ENCODE measurements at places on chromosomes 3 and 15.

- no peak for DNase-seq
These were observed 48.5 kb downstream of the MAGEF1 start for GRCh38 chr3:184663356-184663755.

GRCh38 chr15:28895146-28895545, 9.4 kb downstream of the APBA2 start:
- no peak for DNase-seq

GRCh38 chr3:101902041-101902440, 52.7 kb downstream of the NFKBIZ start:
- DNase-seq: no peak

GRCh38 chr15:80816936-80817335, 37.8 kb downstream of the CEMIP start:
- no peak for DNase-seq

- no peak for DNase-seq
These were observed 30.5 kb upstream of the TIPARP start for GRCh38 chr3:156643729-156644389.

DNA sequence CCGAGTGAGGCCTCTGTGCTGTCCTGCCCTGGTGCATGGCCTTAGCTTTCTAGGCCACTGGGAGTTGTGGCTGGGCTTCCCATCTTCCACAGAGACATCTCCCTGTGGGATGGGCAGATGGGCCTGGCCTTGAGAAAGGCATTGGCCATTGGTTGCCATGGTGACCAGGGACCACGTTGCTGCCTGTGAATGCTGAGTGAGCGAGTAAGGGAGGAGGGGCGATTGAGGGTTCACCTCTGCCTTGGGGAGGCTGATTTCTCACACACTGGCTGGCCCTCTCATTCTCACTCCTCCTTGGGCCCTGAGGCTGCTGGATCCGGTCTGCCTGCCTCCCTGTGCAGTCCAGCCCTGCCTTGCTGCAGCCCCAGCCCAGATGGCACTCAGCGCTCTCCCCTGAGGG, 26.4 kb upstream of the DOCK3 start:
- DNase-seq: no peak

- DNase-seq: no peak
These were observed 880.2 kb downstream of the ROBO1 start for GRCh38 chr3:78887547-78888011.

DNA sequence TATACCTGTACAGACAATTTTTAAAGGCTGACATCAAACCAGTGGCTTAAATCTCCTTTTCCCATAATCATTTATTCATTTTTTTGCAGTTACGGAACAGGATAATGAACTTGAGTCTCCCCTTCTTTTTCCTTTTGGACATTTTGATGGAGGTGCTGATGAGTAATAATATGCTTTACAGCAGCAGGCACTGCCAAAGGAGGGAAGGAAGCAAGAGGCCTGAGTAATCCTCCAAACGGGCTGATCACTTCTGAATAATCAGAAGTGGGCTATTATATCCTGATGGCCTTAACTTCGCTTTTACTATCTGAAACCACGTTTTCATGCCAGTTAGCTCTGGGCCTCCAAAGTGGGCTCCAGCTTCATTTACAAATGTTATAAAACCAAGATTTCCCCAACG, 527.2 kb downstream of the FOXP1 start:
- no peak for DNase-seq

DNA sequence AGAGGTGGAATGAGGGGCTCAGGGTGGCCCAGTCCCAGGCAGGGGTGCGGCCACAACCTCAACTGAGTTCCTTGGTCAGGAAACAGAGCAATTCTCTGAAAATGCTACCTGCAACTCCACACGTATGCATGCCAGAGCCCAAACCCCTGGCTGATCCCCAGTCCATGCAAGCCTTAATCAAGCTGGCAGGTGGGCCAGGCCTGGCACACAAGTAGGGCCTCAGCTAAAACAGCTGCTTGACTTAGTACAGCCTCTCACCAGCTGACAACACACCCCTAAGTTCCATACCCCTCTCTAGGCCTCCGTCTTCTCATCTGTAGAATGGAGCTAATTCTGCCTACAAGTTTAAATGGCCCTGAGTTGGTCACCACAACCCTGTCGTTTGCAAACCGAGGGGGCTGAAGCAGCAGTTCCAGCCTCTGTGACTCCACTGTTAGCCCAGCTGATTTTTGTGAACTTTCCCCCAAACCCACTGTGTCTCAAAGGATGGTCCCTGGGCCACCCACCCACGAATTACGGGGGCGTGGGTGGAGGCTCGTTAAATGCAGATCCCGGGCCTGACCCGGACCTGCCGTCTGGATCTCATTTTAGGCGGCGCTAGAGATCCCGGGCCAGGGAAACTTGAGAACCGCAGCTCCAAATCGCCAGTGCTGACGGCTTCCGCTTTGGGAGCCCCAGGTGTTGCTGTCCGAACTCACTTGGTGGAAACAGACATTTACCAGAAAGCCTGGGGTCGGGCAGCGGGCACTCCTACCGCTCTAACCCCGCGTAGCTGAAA, 927 bp downstream of the CHDH start:
- no peak for DNase-seq

GRCh38 chr3:141129049-141129448, 77.9 kb downstream of the SPSB4 start:
- DNase-seq: no peak

DNA sequence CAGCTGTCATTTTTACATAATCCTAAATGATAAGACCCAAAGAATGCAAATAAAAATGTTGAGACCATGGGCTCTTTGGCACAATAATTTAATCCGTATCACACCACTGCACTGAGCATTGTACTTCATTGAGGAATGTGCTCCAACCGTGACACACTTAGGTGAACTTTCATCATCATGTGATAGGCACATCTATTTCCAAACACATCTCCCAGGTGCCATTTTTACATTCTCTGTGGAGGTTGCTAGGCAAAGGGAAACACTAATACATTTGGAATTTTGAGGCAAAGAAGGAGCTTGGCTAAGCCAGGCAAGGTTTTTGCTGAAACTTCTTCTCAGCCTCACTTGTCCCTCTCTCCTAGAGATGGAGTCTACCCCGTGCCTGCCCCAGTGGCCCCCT, 68.7 kb downstream of the LRTM1 start:
- no peak for DNase-seq

DNA sequence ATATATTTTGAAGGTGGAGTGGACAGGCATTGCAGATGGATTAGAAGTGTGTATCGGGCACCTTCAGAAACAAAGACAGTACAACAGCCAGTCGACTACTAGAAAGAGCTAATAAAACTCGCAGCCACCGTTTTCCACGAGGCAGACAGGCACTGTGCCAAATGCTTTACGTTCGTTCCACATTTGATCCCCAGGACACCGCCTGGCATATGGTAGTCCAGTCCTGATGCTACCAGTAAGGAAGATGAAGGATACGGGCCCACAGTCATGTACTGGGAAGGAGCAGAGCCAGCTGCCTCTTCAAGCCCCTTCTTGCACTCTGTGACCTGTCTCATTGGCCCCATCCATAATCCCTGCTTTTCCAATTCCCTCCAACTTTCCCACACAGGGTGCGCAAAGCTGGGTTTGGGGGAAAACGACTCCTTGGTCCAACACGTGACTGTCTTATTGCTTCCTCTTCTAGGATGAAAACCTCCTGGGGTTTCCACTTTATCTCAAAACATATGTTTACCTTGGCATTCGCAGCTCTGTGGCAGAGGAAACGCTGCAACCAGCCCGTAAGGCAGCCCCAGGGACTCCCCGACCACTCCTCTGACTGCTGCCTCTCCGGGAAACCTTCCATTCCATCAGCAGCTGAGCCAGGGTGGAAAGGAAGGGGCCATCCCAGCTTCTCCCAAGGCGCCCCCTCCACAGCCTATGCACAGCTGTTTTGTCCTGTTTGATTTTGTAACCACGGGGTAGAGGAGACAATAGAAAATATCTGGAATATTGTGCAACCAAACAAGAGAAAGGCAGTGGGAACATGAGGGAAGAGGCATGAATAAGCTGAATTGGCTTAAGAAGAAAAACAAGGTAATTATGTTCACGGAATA, 107.4 kb downstream of the ADAMTS17 start:
- DNase-seq: no peak

GRCh38 chr3:55955891-55956477, 468.9 kb upstream of the WNT5A start:
- DNase-seq: no peak

DNA sequence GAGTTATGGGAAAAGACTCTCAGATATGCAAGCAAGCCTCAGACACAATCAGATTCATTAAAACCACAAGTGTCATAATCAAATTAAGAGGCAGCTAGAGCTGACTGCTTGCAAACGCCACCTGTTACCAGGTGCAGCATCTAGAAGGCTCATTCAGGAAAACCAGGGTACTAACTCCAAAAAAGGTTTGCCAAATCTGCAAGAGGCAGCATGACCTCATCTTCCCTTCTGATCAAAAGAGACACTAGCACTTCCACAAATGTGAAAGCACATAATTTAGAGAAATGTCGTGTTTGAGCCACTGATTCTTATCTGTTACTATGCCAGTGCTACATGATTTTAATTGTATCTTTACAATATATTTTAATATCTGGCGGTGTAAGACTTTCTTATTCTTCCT, 123.3 kb upstream of the NANOGP8 start:
- DNase-seq: no peak

DNA sequence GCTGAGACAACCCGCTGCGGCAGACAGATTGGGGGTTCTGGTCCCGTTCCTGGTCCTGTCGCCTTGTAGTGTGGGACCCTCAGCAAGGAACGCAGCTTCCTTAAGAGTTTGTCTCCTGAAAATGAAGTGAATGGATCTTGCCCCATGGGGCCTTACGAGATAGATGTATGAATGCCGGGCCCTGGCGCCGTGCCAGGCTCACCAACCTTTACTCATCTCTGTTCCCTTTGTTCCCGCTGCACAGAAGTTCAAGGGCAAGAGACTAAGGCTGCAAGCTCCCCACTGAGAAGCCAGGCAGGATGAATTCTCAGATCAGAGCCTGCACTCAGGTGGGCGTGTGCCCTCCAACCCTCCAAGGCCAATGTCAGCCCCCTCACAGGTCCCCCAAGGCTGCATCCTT, 162.7 kb upstream of the IQSEC1 start:
- DNase-seq: no peak

DNA sequence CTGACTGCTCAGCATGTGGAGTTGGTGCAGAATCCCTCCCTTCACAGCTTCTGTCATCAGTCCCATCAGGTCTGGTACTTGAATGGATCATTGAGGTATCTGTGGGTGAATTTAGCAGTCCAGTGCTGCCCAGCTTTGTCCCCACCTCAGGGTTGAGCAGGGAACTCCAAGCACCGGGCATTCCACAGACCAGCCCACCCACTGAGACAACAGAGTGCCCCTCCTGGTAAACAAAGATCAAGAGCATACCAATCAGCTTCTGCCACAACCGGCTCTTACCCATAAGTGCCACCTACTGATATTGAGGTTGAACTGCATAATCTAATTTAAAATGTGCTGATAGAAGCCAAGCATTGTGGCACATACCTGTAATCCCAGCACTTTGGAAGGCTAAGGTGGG, 57.1 kb upstream of the FXR1 start:
- no peak for DNase-seq

DNA sequence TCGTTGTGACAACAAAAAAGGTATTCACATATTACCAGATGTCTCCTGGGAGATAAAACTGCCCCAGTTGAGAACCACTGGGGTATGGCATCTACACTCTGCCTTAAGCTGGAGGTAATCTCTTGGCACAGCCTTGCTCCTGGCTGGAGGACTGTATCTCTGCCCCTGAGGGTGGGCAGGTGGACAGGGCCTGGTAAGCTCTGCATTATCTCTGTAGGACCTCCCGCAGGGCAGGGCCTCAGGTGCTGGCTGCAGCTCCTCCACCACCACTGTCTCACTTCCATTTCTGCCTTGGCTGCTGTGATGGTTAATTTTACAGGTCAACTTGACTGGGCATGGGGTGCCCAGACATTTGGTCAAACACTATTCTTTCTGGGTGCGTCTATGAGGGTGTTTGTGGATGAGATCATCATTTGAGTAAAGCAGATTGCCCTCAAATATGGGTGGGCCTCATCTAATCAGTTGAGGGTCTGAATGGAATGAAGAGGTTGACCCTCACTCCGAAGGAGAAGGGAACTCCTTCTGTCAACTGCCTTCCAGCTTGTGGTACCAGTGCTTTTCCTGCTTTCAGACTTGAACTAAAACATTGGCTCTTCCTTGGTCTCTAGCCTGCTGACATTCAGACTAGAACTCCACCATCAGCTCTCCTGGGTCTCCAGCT, 9.8 kb upstream of the RHCG start:
- no peak for DNase-seq

- DNase-seq: no peak
These were observed 307.0 kb downstream of the ARPP21 start for GRCh38 chr3:35946121-35946853.

DNA sequence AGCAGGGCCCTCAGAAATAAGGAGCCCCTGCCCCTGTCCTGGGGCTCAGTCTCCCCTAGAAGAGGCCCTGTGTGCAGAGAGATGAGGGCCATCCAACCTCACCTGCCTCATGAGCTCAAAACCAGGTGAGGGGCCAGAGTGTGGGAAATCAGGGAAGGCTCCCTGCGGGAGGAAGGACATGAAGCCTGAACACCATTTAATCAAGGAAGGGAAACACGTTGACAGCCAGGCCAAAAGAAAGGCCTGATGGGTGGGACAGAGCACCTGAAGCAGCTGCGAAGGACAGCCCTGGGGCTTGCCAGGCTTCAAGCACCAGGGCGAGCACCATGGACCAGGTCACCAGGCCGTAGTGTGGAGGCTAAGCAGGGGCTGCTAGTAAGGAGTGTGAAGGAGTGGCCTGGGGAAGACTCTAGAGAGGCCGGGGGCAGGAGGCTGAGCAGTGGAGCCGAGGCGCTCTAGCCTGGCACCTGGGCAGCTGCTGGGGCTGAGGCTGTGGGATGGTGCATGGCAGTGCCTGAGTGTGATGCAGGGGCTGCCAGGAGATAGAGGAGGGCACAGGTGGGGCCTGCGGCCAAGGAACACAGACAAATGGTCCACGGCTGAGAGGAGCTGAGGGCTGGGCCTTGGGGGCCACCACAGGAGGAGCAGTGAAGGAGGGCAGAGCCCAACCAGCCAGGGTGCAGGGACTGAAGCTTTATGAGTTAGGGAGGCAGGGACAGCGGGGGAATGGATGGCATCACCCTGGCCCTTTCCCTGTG, 16.1 kb downstream of the ACAA1 start:
- DNase-seq: no peak

DNA sequence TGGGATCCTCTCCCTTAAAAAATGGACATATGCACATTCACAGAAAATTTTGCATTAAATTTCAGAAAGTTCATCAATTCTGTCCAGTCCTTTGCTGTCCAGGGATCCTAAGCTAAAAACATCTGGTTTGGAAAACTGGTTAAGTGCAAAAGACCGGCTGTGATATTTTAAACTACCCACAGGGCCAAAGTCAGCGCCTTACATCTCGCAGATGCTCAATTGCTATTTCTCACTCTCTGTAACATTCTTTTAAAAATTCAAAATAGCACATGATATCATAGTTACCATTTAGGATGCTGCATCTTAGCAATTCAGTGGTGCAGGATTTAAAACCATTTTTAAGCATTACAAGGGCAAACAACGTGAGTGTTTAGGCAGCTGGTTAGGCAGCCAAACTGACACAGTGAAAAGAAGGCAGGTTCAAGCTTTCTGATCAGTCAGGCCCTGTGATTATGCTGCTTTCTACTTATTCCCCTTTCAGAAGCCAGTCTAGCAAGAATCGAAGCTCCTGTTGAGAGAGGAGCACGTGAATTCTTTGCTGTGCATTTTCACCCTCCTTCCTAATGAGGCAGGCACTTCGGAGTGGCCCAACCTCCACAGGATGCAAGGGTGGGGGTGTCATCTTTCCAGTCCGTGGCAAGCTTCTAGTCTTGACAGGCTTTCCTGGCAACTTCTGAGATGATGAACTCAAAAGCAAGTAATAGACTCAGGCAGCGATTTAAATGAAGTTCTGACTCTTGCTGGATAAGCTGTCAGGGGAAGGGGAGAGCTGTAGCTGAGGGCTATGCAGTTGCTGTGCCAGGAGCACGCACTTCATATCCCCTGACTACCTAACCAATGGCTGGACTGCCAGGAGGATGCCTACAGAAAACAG, 8.8 kb downstream of the PRICKLE2 start:
- DNase-seq: no peak

All from right renal cortex interstitium (tissue), 3 donors.